ENCODE measurements at places on chromosomes 11 and 22.
A peak's percentile ranks its signal among the peaks of the same experiment; 100 is the strongest.

DNA sequence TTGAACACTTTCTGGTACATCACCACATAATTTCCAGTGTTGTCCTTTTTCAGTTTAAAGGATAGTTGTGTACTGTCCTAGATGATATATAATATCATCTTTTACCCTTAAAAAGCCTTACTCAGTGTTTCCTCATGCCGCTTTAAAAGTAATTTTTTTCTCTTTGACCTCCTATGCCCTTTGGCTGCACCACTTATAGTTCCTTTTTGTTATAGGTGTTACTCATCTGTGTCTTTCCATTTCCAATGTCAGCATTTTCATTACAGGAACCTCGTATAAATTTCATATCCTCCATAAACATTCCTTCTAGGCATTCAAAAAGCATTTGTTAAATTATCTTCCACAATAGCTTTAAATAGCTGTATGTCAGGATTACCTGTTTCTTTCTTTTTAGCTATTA, 40.8 kb downstream of the USP47 start:
- DNase-seq = no peak

GRCh38 chr11:73566422-73566821, 31.5 kb downstream of the FAM168A start:
- DNase-seq = no peak

GRCh38 chr11:32008880-32009551, 81.9 kb upstream of the RCN1 start:
- DNase-seq = no peak

DNA sequence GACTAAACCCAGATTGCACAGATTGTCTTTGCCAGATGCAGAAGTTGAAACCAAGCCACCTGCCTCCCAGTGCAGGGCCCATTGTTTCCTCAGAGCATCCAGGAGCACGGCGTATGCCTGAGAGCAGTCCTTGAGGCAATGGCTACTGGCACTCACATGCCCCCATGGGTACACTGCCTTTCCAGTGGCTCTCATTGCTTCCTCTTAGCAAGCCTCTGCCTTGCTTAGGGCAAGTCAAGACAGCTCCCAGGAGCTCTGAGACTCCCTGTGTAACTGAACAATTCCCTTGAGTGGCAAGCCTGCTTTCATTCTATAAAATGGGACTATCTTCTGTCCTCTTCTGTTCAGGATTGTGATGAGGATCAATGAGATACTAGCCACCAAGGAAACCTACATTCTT, 4.1 kb downstream of the SYTL2 start:
- DNase-seq = peak; percentile 14

GRCh38 chr22:40176921-40177737, 596 bp upstream of the TNRC6B start:
- DNase-seq = peak; percentile 61

GRCh38 chr11:109388982-109389381, 33.0 kb upstream of the C11orf87 start:
- DNase-seq = no peak

DNA sequence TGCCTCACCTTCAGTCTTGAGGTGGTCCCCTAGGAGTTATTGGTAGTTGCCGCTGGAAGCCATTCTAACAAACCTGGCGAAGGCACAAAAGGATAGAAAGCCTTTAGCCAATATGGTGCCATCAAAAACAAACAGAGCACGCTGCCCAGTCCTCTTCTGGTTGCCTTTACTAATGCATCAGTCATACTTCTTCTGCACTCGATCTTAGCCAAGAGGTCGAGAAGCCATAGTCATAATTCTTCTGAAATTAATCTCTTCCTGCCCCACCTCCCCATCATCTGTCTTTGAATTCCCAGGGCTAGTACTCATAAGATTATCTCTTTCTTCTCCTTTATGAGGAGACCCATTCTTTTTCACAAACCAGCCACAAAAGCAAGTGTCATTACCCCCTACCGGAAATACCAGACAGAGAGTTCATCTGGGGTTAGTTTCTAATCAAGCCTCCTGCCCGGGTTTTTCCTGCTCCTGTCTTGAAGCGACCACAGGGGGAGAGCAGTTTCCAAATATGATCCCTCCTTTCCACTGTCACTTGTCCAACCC, 21.4 kb upstream of the EHF start:
- peak; percentile 66 for DNase-seq

GRCh38 chr11:75506827-75507226, 18.9 kb downstream of the GDPD5 start:
- DNase-seq = no peak

GRCh38 chr11:72818971-72819370, 4.8 kb downstream of the ATG16L2 start:
- no peak for DNase-seq

DNA sequence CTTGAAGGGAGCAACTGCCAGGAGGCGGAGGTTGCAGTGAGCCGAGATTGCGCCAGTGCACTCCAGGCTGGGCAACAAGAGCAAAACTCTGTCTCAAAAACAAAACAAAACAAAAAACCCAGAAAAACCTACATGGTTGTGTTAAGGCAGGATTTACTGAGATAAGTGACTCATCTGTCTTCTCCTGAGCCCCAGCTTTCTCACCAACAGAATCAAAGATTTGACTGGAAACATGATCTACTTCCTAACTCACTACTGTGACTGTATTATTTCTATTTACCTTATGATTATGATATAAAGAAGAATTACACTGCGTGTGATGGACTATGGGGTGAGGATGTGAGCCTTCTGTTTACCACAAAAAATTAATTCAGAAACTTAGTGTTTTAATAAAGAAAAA, 21.8 kb downstream of the FAM118B start:
- DNase-seq = no peak

- no peak for DNase-seq
These were observed 4.6 kb upstream of the BCL2L13 start for GRCh38 chr22:17633998-17634323.

GRCh38 chr22:33796494-33796893, 123.8 kb downstream of the LARGE1 start:
- DNase-seq = no peak

DNA sequence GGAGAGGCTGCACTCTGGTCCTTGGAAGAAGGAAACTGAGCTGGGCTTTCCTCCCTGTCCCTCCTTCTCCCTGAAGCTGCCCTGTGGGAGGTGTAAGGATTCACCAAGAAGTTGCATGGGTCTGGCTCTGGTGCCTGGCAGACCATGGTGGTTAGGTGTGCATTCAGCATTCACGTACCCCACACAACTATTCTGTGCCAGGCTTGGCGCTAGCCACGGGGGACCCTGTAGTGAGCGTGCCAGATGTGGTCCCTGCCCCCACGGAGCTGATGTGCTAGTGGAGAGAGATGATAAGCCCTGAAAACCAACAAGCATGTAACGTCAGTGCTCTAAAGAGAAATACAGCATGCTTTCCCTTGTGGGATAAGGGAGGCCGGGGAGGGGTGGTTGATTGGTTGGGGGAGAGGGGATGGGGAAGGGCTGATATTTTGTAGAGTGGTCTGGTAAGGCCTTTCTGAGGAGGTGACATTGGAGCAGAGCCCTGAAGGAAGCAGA, 48.9 kb downstream of the CD82 start:
- no peak for DNase-seq

- no peak for DNase-seq
These were observed 22.6 kb downstream of the DAGLA start for GRCh38 chr11:61702701-61703312.

GRCh38 chr11:36380296-36381014, 84.4 kb downstream of the PRR5L start:
- DNase-seq = no peak

DNA sequence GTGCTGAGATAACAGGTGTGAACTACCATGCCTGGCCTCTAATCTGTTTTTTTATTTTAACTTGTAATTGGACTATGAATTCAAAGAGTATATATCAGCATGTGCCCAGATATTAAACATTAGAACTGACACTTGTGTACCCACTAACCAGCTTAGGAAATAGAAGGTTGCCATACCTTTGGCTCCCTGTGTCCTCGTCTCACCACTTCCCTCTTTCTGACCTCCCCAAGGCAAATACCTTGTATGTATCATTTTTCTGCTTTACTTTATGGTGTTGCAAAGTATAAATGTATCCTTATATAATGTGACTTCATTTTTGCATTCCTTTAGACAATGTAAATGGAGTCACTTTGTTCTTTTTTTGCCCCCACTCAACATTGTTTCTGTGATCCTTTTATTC, 9.1 kb downstream of the PPP6R3 start:
- DNase-seq = peak; percentile 20

DNA sequence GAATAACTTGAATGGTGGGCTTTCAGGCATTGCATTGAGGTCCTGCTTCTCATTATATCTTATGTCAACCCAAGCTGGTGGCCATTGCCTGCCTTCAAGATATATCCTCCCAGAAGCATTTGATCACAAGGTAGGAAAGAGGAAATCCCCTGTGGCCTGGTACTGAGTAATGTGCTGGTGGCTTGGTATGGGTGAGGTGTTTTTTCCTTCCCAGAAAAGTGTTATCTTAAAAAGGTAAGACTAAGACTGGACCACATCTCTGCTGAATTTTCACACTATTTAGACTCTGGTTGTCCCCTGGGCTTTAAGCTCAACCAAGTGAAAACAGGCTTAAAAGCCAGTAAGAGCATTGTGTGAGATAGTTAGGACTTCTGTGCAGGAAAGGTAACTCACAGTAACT, 3.7 kb downstream of the INSC start:
- no peak for DNase-seq

- DNase-seq = no peak
These were observed 33.0 kb downstream of the PRR5L start for GRCh38 chr11:36328966-36329673.

DNA sequence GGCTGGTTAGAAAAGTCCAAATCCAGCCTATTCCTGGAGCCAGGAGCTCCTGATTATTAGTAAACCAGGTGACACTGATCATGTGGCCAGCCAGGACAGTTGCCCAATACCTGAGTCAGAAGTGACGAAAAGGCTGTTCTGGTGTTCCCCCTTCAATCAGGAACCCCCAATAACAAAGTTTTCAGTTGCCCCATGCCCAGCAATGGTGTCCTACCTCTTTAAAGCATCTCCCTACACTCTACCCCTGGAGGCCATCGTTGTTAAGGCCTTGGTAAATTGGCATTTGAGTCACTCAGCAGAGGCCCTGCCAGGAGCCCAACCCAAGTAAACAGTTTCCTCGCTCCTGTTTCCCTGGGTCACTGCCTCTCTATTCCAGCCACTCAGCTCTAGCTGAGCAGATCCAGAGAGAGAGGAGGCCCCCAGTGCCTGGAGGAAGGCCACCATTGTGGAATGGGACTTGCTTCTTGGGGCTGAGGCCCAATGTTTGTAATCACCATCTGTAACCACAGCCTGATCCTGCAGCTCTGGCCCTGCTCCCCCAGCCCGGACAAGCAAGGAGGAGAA, 25.0 kb downstream of the ARHGAP1 start:
- DNase-seq = no peak

DNA sequence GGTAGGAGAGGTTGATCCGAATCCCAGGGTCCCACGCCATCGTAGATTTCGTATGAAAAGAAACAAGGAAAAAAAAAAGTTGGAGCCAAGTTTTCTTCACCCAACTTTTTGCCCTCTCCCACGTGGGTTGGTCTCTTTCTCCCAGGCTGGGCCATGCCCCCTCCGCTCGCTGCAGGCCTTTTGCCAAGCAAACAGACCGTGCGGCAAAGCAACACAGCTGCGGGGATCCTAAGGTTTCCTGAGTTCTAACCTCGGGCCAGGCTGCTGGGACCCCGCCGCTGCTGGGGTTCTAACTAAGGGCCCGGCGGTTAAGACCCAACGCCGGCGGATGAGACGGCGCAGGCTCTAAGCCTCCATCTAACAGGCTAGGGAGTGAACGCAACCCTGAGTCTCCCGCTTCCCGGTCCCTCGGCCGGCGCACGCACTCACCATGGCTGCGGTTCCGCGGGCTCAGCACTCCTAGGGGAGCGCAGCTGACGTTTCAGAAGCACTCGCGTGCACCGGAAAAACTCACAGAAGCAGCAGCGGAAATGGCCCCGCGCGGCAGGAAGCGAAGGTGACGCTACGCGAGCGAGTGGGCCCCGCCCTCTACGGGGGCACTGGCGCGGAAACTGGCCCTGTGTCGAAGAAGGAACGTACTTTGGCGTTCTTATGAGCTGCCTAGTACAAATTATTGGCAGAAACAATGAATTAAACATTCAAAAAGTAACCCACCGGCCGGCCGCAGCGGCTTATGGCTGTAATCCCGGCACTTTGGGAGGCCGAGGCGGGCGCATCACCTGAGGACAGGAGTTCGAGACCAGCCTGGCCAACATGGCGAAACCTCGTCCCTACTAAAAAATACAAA, at the start of gene SNU13:
SNU13 (minus strand) TSS at position 503 of the 847 bp plus-strand sequence; CDS start at position 432, 71 bp downstream.
- DNase-seq = peak; percentile 94

- DNase-seq = peak; percentile 50
These were observed 11.5 kb downstream of the RELT start for GRCh38 chr11:73387594-73388264.

GRCh38 chr11:110948112-110948511, 235.9 kb upstream of the ARHGAP20 start:
- no peak for DNase-seq

DNA sequence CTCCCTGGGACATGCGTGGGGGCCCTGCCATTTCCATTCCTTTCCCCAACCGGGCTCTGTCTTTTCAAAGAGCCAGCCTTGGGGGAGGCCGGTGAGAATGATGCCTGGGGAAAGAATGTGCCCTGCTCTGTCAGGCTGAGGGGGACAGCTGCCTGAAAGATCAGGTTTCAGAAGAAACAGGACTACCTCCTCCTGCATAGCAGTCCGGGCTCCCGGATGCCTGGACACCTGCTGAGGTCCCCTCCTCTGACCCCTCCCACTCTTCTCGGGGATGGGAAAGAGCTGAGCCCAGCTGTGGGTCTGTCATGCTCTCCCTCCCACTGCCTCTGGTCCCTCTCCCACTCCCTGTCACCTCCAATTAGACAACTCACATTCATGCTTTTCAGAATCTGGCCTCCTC, 41.8 kb upstream of the CDON start:
- DNase-seq = no peak

DNA sequence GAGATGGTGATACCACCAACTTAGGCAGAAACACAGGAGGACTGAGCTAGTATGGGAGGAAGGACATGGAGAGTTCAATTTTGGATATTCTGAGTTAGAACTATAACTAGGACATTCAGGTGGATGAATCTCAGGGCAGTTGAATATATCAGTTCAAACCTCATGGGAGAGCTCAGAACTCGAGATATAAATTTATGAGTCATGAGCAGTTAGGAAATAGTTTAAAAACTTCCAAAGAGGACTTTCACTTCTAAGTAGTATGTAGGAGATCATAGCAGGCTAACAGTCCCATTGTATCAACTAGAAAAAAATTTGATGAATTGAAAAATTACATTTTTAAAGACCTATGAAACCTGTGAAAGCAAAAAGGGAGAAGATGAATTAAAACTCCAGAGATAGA, 436.2 kb upstream of the LARGE1 start:
- DNase-seq = no peak

DNA sequence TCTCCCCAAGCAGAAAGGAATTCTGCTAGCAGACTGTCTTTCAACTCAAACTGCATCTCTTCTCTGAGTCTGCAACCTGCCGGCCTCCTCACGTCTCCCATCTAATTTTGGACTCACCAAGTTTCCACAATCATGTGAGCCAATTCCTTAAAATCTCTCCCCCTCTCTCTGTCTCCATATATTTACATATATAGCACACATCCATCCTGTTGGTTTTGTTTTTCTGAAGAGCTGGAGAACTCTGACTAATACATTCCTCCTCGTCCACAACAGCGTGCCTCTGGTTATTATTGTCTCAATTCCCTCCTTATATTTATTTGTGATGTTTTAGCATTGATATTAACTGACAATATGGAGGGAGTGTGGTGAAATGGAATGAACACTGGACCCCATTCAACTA, 29.6 kb upstream of the FJX1 start:
- no peak for DNase-seq

All from KBM-7 (cell line).